ENCODE measurements at places on chromosomes 5 and 9.

GRCh38 chr5:155929112-155929511 is 397.9 kb upstream of the SGCD start:
- no peak for DNase-seq

DNA sequence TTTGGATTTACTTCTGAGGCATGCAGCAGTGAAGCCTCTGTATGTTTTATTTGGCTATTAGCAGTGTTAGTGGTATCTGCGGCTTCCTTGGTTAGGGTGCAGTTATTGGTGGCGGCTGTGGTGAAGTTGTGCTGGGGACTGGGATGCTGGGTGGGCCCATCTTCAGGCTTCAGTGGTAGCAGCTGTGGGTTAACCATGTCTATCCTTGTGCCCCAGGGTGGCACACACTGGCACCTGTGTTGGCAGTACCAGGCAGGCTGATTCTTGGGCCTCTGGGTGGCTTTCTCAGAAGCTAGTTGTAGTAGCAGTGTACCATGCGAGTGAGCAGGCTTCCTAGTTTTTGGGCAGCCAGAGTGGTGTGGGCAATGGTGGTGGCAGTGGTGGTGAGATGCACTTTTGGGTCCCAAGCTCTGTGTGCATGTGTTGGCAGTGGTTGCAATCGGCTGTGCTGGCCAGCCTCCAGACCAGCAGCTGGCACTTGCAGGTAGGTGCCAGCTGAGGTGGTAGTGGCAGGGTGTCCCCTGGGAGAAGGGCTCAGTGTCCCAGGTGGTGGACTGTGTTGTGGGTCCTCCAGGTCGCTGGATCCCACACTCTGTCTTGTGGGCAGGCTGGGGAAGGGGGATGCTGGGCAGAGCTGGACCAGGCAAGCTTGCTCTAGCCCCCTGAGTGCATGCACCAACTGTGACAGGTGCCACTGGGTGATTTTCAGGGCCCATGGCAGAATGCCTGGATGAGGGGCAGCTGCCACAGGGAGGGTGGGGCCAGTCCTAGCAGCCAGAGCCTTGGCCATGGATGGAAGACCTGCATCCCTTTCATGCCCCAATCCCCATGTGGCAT is 13.6 kb downstream of the AHRR start:
- DNase-seq = peak; percentile 28

DNA sequence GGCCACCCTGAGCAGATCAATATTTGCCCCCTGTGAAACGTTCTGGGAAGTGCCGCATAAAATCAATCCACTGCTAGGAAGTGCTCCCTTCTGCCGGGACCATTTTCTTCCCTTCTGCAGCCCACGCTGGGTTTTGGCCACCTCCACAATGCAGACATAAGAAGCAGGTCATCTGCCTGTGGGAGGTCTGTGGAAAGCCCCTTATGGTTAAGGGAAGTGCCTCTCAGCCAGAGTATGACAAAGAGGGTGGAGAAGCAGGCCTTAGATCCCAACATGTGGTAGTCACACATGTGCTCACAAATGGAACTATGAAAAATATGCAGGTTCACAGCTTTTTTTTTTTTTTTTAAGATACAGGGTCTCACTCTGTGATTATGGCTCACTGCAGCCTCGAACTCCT is 82.8 kb downstream of the SLC1A3 start:
- DNase-seq = no peak

GRCh38 chr9:128552153-128552743 is at the start of gene SPTAN1:
Gene SPTAN1, plus strand, starts transcription at chr9:128552587. Its CDS starts 14,154 bp downstream, at chr9:128566741.
- peak; percentile 77 for DNase-seq

DNA sequence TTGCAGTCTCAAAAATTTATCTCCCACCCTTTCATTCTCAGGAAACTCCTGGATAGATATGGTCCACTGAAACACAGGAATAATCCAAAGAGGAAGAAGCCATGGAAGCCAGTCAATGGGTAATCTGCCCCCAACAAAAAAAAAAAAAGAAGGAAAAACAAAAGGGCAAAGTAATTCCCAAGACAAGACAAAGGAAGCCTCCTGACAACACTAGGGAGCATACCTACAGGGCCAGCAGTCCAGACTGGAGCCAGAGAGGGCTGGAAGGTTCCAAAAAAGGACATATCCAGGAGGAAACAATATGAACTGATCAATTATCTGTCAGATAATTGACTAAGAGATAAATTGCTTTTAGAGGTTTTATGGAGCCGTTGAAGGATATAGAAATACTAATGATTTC is 12.9 kb downstream of the FNIP1 start:
- DNase-seq = no peak

DNA sequence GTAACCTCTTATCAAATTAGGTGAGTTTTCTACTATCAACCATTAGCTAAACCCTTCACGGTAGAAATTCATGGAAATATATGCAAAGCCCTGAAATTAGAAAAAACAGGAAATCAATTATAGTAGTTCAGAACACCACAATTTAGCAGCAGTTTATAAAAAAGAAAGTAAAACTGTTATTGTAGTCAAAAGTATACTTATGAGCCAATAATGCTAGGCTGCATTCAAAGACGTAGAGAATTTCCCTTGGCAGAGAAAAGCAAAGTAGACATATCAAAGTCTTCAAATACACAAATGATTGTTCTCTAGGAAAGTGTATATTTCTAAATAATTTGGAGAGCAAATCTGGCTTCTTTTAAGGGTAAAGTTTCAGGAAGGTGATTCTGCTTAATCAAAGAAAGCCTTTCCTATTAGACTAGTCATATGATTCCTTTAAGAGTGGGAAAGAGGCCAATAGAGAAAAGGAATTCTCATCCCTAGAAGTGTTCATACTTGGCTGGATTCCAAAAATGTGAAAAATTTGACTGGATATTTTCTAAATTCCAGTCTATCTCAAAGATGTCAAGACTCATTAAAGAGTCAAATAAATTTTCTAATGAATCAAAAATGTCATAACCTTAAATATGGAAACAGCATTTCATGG is 185.5 kb downstream of the SMC2 start:
- no peak for DNase-seq

- no peak for DNase-seq
Measured at GRCh38 chr9:85224729-85225128, 517.0 kb downstream of the AGTPBP1 start.

- no peak for DNase-seq
Measured at GRCh38 chr5:16737620-16738364, 121.0 kb upstream of the RETREG1 start.

DNA sequence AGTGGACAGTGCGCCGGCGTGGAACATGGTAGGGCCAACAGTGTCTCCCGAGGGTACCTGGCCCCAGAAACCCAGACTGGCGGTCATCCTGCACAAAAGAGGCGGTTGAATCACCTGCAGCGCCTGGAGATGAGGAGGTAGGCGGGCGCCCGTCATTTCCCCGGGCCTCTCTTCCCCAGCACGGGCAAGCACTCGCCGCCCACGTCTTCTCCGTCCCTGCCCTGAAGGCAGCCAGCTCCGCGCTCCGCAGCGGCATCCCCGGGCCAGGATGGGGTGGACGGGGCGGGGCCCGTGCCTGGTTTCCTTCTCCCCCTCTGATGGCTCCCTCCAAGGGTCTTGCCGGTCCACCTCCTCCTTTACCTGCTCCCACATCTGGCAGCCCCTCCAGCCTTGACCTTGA is 27.1 kb upstream of the N4BP3 start:
- no peak for DNase-seq

GRCh38 chr9:89888677-89889076 is 283.9 kb downstream of the GADD45G start:
- DNase-seq = peak; percentile 77

Data from NCI-H2029 (cell line).